ENCODE measurements at places on chromosomes 11 and 22.
A peak's percentile ranks its signal among the peaks of the same experiment; 100 is the strongest.

DNA sequence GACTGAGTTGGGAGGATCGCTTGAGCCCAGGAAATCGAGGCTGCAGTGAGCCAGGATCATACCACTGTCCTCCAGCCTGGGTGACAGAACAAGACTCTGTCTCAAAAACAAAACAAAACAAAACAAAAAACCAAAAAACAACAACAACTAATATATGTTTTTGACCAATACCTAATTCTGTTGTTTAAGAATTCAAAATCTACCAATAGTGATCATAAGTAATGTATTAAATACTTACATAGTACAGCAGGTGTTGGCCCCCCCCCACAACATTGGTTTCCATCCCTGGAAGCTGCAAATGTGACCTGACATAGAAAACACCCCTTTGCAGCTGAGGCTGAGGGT is 74.7 kb downstream of the KCNQ1 start:
- no peak for DNase-seq

- DNase-seq: no peak
Measured at GRCh38 chr11:65404638-65405339, 17.8 kb upstream of the NEAT1 start.

GRCh38 chr11:113567867-113568544 is 92.8 kb upstream of the DRD2 start:
- no peak for DNase-seq

GRCh38 chr22:26168330-26168851 is 871 bp upstream of the SEZ6L start:
- DNase-seq: no peak

GRCh38 chr11:6638429-6638828 is 17.2 kb downstream of the DCHS1 start:
- DNase-seq: no peak

DNA sequence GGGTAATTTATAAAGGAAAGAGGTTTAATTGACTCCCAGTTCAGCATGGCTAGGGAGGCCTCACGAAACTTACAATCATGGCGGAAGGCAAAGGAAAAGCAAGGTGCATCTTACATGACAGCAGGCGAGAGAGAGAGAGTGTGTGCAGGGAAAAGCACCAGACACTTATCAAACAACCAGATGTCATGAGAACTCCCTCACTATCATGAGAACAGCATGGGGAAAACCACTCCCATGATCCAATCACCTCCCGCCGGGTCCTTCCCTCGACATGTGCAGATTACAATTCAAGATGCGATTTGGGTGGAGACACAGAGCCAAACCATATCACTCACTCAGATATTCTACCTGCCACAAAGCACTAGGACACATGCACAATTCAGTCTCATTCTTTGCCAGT is 48.1 kb upstream of the HMGXB4 start:
- DNase-seq: no peak

DNA sequence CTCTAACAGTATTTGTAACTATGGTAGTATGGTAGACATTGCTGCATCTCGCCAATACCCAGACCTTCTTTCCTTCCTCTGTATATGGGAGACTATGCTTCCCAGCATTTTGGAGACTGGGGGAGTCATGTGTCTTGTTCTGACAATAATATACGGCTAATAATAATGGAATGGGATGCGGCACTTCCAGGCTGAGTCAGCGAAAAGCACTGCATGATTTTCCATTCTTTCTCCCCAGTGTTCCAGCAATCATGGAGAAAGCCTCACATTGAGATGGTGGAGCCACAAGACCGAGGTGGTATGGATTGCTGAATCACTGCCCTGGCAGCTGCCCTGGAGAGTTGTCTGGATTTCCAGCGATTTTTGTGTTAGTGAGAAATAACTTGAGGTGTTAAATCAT is 77.1 kb upstream of the FIBIN start:
- no peak for DNase-seq

GRCh38 chr22:28381429-28382167 is 298.0 kb downstream of the TTC28 start:
- DNase-seq: no peak

DNA sequence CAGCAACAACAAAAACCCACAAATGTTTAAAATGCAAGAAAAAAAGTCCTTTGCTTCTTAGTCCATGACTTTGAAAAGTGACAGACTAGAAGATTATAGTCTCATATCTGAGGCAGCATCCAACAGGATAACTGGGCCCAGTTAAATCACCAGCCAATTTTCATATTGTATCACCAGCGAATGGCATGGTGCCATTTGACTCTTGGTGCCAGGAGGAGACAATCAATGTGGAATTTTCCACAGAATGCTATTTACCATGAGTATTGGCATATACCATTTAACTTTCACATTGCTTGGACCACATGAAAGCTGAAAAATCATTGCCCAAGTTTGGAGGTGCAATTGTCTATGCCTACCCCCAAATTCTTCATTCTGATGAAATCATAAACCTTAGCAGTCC is 255.5 kb downstream of the TENM4 start:
- no peak for DNase-seq

- DNase-seq: no peak
Measured at GRCh38 chr11:72655014-72655413, 19.2 kb downstream of the PDE2A start.

DNA sequence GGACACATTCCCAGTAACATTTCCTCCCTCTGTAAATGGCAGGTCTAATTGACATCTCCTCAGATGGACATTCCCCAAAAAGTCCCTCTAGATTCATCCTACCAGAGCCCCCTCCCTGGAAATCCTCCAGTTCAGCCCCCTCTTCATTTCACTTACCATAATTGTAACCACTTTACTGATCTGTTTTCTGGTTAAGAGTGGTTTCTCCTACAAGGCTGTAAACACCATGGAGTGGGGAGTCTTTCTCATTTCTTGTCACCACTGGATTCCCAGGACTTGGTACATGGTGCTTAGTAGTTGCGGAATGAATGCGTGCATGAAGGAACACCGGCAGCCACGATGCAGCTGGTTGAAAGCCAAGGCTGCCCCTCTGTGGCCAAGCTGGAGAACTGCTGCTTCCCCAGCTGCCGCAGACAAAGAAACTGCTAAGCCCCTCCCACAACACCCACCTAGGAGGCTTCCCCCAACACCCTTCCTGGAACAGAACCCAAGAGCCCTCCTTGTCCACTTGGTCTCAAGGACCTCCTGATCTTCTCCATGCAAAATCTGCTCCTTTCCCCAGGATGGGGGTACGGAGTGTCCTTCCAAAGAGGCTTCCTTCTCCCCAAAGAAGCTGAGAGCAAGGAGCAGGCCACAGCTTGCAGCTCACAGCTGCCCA is 18.6 kb upstream of the SCARF2 start:
- peak; percentile 89 for DNase-seq

DNA sequence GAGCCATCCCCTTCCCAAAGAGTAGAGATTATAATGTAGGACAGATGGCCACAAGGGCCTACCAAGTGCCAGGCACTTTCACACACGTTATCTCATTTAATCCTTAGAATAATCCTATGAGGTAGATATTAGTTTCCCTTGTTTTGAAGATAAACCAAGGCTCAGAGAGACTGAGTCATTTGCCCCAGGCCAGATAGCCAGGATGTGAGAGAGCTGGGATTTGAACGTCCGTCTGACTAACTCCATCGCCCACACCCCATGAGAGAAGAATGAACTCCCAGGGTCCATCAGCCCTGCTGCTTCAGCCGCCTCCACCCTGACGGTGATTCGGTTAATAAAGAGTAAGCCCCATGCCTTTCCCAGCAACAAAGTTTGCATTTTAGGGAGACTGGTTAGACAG is 10.7 kb downstream of the PRG3 start:
- DNase-seq: no peak

- DNase-seq: no peak
Measured at GRCh38 chr11:75264971-75265370, 24.4 kb downstream of the TPBGL start.

DNA sequence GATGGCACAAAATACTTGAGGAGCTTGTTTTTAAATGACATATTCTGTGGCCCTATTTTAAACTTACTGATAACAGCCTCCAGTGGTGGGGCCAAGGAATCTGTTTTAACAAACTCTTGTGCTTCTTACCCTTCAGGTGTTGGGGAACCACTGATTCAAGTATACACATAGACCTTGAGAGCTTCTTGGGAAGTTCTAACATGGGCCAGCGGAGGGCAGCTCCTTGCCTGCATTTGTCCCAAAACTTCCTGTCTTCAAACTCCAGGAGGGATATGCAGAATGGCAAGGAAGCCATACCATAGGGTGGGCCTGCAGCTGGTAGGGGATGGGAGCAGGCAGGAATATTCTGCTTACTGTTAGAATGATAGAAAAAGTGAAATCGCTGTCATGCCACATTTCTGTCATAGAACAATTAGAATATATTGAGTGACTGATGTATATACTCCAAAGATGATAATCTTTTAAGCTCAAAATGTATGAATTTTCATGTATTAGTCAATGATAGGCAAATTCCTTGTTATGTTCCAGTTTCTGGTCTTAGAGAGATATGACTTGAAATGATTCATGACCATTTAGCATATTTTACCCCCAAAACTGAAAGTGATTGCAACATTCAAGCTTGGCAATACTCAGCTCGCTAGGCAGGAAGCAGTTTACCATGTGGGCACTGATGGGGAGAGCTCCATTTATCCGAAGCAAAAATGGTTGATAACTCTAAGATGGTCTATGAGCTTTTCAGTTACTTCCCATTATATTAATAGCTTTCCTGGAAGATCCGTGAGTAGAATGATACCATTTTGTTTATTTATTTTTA is 9.2 kb downstream of the EXT2 start:
- no peak for DNase-seq

DNA sequence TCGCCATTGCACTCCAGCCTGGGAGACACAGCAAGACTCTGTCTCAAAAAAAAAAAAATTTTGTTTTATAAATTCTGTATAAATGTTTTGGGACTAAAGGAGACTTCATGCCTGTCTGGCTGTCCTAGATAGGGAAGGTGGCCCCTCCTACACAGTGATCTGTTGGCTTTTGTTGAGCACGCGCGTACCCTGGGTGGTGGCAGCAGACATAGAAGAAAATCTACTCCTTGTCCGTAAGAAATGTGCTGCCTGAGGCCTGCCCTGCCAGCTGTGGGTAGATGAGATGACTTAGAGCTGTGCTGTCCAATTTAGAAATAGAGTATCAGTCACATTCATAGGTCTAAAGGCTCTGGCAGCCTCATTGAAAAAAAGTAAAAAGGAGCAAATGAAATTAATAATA is 37.0 kb downstream of the AP2A2 start:
- DNase-seq: no peak

DNA sequence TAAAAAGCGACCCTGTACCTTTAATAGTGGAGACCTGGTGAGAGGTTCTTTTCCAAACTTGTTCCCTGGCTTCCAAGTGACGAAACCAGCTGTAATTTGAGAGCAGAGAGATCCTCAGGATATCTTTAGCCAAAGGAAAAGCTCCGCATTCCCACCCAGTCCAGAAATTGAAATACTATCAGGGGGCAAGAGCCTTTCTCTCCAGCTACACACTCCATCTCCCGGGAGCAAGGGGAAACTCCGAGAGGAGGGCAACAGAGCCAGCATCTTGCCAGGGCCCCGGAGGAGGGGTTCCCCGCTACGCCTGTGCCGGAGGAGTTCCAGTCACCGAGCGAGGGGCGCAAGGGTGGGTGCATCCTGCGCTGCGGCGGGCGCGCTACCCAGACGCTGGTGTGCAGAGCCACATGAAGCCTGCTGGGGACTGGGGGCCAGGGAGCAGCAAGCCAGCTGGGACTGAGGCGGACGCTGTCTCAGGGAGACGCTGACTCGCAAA is at the start of gene FIBIN:
Gene FIBIN, plus strand, starts transcription at position 148 of the 493 bp plus-strand sequence. CDS start 415 bp downstream, outside the sequence.
- DNase-seq: no peak

DNA sequence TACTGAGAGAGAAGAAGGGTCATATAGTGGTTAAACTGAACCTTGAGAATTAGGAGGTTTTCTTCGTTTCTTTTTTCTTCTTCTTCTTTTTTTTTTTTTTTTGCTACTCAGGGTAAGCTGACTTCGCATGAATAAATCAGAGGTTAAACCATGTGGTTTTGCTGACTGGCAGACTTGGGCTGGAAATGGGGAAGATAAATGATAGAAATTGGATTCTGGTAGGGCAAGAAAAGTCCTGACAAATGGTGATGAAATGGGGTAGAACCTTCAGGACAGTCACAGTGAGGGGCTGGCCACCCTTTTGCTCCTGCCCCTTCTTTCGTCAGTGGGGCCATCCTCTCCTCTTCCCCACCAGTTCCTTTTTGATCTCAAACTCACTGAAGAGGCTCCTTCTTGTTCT is 1.6 kb upstream of the SWAP70 start:
- DNase-seq: no peak

DNA sequence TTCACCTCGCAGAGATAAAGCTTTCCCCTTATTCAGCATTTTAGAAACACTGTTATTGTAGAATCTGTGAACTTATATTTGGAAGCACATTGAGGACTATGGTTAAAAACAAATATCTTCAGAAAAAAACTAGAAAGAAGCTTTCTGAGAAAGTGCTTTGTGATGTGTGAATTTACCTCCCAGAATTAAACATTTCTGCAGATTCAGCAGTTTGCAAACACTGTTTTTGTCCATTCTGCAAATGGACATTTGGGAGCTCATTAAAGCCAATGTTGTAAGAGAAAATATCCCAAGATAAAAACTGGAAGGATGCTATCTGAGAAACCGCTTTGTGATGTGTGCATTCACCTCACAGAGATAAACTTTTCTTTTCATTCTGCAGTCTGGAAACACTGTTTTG is 272.7 kb downstream of the OR4A5 start:
- DNase-seq: no peak

- no peak for DNase-seq
Measured at GRCh38 chr11:114125959-114126358, 66.4 kb downstream of the ZBTB16 start.

GRCh38 chr22:35643991-35644390 is 4.3 kb upstream of the APOL6 start:
- DNase-seq: no peak

DNA sequence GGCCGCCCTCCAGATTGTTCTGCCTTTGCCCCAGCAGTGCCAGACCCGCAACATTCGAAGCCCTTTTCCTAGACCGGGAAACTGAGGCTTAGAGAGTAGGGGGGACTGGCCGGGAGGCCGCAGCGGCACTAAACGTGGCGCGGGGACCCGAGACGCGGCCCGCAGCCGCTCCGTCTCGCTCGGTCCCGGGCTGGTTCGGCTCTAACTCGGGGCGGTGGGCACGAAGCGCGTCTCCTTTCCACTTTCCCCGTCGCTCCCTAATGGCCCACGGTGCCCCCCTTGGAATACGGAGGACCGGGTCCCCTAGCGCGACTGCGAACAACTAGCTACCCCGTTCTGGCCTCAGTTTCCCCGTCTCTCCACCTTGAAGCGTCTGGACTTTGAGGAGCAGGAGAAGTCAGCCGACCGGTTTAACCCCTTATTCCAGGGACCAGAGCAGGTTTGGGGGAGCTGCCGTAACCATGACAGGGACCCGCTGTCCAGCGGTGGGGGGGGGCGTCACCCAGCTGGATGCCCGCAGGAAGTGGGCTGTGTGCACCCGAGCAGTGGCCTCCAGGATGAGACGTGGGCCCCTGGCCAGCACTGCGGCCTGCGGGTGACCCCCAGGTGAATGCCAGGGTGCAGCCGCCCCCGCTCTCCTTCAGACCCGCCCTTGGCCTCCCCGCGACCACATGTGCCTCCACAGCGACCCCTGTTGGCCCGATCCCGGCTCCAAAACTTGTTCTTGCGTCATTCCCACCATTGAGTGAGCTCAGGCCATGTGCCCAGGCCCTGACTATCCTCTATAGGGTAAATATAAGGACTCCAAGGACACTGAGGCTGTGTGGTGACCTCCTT is 1.1 kb downstream of the CDC42EP1 start:
- DNase-seq: peak; percentile 97
